ENCODE measurements at places on chromosomes 4 and X.
A peak's percentile ranks its signal among the peaks of the same experiment; 100 is the strongest.

DNA sequence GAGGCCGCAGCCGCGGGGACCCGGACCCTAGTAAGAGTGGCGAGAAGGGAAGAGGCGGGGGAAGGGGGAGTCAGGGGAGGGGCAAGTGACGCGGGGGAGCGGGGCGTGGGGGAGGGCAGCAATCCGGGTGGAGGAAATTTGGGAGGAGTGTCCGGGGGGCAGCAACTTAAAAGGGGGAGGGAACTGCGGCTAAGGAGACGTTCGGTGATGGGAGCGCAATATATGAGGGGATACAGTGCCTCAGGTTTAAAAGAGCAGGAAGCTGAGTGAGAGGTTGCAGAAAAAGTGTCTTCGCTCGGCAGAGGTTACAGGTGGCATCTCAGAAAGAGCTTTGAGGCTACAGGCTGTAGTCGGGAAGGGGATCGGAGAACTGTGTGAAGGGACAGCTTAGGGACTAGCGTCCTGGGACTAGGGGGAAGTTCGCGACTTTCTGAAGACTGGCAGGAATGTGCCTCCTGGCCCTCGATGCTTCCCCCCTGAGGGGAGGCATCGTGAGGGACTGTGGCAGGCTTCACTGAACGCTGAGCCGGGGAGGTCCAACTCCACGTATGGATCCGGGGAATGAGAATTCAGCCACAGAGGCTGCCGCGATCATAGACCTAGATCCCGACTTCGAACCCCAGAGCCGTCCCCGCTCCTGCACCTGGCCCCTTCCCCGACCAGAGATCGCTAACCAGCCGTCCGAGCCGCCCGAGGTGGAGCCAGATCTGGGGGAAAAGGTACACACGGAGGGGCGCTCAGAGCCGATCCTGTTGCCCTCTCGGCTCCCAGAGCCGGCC, 519 bp downstream of the FOXO4 start:
- DNase-seq = no peak

GRCh38 chr4:6772223-6772928, 10.2 kb upstream of the KIAA0232 start:
- no peak for DNase-seq

DNA sequence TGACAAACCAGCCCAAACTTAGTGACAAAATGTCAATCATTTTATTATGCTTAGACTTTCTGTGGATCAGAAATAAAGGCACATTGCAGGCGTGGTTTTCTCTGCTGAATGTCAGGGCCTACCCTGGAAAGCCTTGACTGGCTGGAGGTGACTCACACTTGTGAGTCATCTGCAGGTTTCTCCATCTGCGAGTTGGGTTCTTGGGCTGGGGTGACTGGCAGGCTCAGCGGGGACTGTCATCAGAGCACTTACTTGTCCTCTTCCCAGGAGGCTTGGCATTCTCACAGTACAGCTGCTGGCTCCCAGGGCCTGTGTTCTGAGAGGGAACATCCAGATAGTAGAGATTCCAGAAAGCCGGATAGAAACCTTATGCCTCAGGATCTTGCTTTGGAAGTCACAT, 153.8 kb upstream of the AGA start:
- DNase-seq = no peak

DNA sequence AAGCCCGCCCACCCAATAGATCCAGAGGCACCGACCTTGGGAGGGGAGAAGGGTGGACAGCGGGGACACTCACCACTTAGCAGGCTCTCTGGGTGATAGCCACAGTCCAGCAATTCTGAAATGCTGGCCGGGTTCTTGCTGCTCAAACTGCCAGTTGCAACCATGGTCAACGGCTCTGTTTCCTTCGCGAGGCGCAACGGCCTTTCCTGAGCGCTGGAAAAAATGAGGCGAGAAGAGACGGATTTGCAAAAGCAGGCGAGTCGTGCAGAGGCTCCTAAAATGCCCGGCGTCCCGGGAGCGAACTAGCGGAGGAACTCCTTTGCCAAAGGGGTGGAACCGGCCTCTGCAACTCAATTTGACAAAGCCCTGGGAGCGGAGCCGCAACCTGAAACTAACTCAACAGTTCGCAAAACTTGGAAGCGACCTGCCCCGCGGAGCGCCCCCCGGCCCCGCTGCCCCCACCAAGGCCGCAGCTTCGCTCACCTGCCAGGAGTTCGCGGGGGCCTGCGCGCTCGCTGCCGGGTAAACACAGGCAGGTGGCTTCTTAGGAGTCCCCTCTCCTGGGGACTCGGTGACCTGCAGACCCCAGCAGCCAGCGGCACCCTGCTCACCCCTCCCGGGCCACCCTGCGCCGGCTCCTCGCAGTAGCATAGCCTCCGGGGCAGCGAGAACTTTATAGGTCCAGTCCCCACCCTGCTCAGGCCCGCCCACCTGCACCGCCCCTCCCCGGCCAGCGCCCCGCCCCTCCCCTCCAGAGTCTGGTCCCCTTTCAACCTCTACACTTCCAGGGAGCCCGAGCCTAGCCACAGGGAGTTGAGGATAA, at the start of gene DDIT4L:
Gene DDIT4L (minus strand): TSS at position 649 of the 823 bp plus-strand sequence. CDS start 485 bp downstream, at position 164.
- peak; percentile 7 for DNase-seq

GRCh38 chrX:17944833-17945497, 83.9 kb upstream of the RAI2 start:
- DNase-seq = no peak

DNA sequence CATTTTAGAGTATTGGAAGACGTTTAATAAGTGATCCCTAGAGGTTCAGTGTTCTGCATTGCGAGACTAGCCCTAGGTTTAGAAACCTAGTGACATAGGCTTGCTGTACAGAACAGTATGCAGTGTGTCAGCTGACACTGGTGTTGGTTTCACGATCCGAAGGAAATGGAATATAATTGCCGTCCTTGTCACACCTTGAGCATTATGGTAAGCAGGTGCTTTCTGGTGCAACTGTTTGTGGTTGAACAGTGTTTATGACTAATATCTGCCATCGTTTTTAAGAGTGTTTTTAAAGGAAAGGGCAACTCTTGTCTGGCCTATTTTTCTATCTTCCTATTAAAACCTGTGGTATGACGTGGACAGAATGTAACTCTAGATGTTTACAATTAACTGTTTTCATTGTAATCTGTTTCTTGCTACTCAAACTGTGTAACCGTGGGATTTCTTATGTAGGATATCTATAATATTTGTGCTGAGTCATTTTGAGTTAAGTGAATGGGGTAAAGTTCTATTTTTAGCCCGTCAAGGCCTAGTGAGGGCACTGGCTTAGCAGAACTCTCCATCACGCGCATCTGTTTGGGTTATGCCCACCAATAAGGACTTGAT, 53.8 kb upstream of the TBC1D14 start:
- DNase-seq = no peak

DNA sequence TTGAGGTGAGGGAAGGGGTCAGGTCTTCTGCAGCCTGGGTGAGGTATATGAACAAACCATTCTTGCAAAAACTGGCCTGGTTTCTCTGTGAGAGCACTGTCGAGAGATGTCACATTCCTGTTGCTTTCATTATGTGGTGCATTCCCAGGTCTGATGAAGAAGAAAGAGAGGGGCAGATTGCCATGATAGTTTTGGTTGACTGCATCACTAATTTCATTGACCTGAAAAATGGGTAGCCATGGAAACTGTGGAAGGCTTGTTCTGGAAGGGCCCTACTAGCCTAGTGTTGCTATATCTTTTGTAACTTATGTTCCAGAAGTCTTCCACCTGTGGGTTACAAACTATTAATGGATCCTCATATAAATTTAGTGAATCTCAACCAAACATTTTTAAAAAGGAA, 32.9 kb upstream of the CYBB start:
- DNase-seq = no peak

GRCh38 chr4:85423431-85423830, 51.5 kb upstream of the ARHGAP24 start:
- DNase-seq = no peak

DNA sequence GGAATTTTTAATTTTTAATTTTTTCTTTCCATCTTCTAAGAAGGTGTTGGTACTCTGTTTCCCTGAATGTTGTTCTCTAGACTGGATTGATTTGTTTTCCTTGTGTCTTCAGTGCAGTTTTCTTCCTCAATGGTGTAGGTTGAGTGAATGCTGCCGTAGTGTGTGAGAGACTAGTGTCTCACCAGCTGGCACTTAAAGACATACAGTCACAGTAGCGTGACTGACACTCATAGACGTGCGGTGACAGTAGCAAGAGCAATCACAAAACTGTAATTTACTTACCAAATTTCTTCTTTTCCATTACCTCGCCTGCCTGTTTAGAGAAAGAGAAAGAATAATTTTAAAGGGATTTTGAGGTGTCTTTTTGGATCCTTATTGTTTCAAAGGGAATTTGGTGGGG, 21.4 kb upstream of the PGM2 start:
- DNase-seq = no peak

All from activated CD4-positive, alpha-beta T cell treated with anti-CD3 and anti-CD28 coated beads, Interleukin-2, amount 50 U/mL, for 1 hour (primary cell).